ENCODE measurements at places on chromosomes 2 and 18. TPM values are rescaled to one million over a fixed set of nuclear protein-coding genes. Genes with fewer than 3 reads are reported as not detected.

- peaks cover 17% of the 10 kb centered on the region for H3K27me3 ChIP-seq
- no peak overlapping the region for H3K4me3 ChIP-seq
- H3K4me1 ChIP-seq, result peaks cover 9% of the 10 kb centered on the region
- no peak overlapping the region for H3K27ac ChIP-seq
- no peak for DNase-seq
- no peaks in the 10 kb centered on the region for H3K36me3 ChIP-seq
Observed at GRCh38 chr2:176561706-176562105, 292.5 kb downstream of the MTX2 start.

DNA sequence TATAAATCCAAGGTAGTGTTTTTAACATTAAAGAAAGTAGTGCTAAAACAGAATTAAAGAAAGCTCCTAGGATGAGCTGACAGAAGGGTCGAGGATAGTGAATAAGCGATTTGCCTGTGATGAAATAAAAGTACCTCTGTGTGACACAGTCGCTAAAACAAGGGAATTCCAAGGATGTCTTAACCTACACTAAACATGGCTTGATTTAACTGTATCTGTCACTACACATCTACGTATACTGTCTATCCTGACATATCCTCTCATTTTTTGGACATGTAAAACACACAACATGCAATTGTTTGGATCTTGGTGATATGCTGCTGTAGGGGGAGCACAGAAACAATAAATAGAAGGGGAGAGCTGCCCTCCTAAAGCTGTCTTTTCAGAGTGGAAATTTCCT, 580.8 kb upstream of the SLC8A1 start:
- no peaks in the 10 kb centered on the region for H3K27me3 ChIP-seq
- DNase-seq, result no peak
- H3K36me3 ChIP-seq, result no peaks in the 10 kb centered on the region
- H3K27ac ChIP-seq, result no peak overlapping the region
- no peaks in the 10 kb centered on the region for H3K4me1 ChIP-seq

DNA sequence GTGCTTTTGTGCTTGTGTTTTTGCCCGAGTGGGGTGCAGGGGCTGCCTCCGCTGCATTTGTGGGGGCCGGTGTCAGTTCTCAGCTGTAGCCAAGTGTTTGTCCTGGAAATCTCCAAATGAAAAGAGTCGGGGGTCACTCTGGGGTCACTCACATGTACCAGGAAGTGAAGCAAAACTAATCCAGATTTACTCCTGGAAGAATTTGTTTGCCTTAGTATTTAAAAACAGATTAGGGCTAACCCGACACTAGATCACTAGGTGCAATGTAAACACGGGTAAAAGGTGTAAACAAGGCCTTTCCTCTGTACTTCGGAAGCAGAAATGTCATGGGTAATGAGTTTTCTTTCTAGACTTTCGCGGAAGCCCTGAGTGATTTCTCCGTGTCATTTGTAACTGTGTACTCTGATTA, 50.3 kb downstream of the GBX2 start:
- peaks cover 41% of the 10 kb centered on the region for H3K27me3 ChIP-seq
- DNase-seq, result no peak
- H3K4me1 ChIP-seq, result peaks cover 27% of the 10 kb centered on the region
- peaks cover 8% of the 10 kb centered on the region for H3K36me3 ChIP-seq
- peak overlapping the region; percentile 30 for H3K4me3 ChIP-seq

The PSD4 gene
- total RNA-seq, result 30.7 TPM

DNA sequence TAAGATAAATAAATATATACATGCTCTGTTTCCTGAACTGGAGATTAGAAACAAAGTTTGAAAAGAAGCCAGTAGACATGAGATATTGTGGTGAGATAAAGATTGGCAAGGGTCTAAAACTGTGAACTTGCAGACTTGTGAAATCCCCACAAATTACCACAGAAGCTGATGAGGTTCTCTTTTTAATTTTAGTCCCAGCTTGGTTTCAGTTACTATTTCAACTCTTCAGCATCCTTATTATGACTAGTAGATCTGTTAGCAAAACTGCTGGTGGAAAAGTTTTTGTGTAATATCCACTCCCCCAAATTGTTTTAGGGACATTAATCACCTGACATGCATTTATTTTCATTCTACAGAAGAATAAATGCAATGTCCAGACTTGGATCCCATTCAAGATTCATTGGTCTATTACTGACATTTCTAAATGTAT, 20.8 kb downstream of the RASGRP3 start:
- no peak for DNase-seq
- no peaks in the 10 kb centered on the region for H3K36me3 ChIP-seq
- no peak overlapping the region for H3K4me3 ChIP-seq
- H3K4me1 ChIP-seq, result no peaks in the 10 kb centered on the region

- H3K27ac ChIP-seq, result no peak overlapping the region
- H3K36me3 ChIP-seq, result no peaks in the 10 kb centered on the region
Observed at GRCh38 chr2:220764171-220764570, 807.9 kb downstream of the EPHA4 start.

- H3K4me3 ChIP-seq, result no peak overlapping the region
- no peak overlapping the region for H3K27ac ChIP-seq
- H3K27me3 ChIP-seq, result no peaks in the 10 kb centered on the region
- no peaks in the 10 kb centered on the region for H3K36me3 ChIP-seq
- no peak for DNase-seq
Observed at GRCh38 chr2:86360776-86361175, 23.4 kb upstream of the REEP1 start.

The FSIP2 gene
- total RNA-seq, result 19.4 TPM

- no peaks in the 10 kb centered on the region for H3K4me1 ChIP-seq
- no peak overlapping the region for H3K27ac ChIP-seq
Observed at GRCh38 chr2:223101340-223102039, 49.5 kb downstream of the KCNE4 start.

- no peak for DNase-seq
- no peak overlapping the region for H3K27ac ChIP-seq
- no peaks in the 10 kb centered on the region for H3K36me3 ChIP-seq
- H3K4me3 ChIP-seq, result no peak overlapping the region
- peaks cover 3% of the 10 kb centered on the region for H3K27me3 ChIP-seq
Observed at GRCh38 chr18:61596296-61596695, 263.1 kb downstream of the CDH20 start.

The KLHL14 gene
- 7.8 TPM for total RNA-seq

The MAIP1 gene
- total RNA-seq, result 20.4 TPM

The CIB4 gene
- total RNA-seq, result not detected

GRCh38 chr2:216441308-216442010, 29.2 kb downstream of the SMARCAL1 start:
- peaks cover 22% of the 10 kb centered on the region for H3K36me3 ChIP-seq
- no peak overlapping the region for H3K4me3 ChIP-seq
- no peaks in the 10 kb centered on the region for H3K4me1 ChIP-seq
- H3K27me3 ChIP-seq, result no peaks in the 10 kb centered on the region
- DNase-seq, result no peak

DNA sequence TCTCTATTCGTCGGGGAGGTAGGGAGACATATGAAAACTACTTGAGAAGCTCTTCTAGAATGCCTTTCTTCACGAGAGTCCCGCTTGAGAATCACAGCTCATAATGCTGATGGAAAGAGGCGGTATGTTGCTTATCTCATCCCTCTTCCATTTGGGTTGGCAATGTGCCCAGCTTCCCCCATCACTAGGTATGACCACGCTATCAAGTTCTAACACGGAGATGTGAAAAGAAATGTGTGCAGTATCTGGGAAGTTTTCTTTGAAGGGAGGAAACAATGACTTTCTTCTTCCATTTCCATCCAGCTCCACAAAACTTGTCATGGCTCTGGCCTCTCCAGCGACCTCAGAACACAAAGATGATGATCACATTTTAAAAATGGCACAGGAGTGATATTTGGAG, 742.4 kb downstream of the DCDC2C start:
- H3K36me3 ChIP-seq, result no peaks in the 10 kb centered on the region
- H3K4me1 ChIP-seq, result peaks cover 5% of the 10 kb centered on the region
- H3K27me3 ChIP-seq, result no peaks in the 10 kb centered on the region
- no peak for DNase-seq
- H3K27ac ChIP-seq, result no peak overlapping the region

DNA sequence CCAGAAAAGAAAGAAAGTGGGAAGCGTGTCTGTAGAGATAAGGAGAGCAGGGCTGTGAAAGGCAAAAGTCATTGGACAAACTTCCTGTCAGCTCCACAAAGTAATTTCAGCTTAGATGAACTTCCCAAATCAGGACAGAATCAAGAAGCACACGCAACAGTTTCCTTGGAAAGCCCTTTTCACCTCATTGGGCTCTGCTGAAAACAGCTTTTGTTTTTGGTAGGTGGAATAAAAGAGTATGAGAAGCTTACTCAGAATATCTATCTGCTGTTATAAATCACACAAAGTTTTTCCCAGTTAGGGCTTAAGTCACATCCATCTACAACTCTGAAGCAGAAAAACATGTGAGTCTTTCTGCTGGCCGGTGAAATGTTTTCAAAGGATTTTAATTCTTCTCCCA, 42.4 kb upstream of the EFEMP1 start:
- peaks cover 7% of the 10 kb centered on the region for H3K27me3 ChIP-seq
- H3K4me3 ChIP-seq, result no peak overlapping the region
- H3K27ac ChIP-seq, result no peak overlapping the region
- peaks cover 16% of the 10 kb centered on the region for H3K4me1 ChIP-seq
- no peak for DNase-seq

- H3K36me3 ChIP-seq, result no peaks in the 10 kb centered on the region
- peak overlapping the region; percentile 42 for H3K4me3 ChIP-seq
- DNase-seq, result no peak
- peaks cover 78% of the 10 kb centered on the region for H3K27me3 ChIP-seq
- H3K27ac ChIP-seq, result no peak overlapping the region
Observed at GRCh38 chr2:162075689-162076132, 1.7 kb upstream of the DPP4 start.

DNA sequence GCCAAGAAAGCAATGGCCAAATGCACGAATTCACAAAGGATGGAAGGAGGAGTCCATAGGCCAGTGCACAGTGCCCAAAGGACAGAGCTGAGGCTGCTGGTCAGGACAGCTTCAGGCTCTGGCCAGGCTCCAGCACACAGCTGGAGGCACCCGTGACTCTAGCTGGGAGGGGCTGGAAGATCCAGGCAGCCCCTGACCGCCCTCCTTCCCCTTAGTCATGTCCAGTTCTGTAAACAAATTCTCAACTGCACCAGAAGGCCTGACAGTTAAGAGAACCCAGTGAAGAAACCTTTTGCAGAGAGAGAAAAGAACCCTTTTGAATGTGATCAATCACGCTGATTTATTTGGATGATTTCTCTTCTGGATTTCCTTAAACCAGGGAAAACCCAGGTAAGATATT, 7.7 kb upstream of the YWHAQ start:
- peaks cover 16% of the 10 kb centered on the region for H3K4me1 ChIP-seq
- peaks cover 14% of the 10 kb centered on the region for H3K27me3 ChIP-seq
- no peak overlapping the region for H3K4me3 ChIP-seq
- no peaks in the 10 kb centered on the region for H3K36me3 ChIP-seq
- no peak overlapping the region for H3K27ac ChIP-seq
- DNase-seq, result no peak

DNA sequence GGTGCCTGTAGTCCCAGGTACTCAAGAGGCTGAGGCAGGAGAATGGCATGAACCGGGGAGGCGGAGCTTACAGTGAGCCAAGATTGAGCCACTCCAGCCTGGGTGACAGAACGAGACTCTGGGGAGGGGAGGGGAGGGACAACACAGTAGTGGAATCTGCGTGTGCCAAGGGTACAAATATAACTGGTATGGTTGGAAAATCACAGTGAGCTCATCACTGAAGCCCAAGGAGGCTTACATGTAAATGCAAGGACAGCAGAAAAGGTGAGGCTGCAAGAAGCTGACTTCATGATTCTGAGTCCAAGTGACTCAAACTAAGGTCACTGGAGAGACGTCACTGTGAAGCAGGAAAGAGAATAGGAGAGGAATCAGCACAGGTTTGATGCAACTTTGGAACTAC, 9.2 kb downstream of the SEPTIN10 start:
- no peaks in the 10 kb centered on the region for H3K27me3 ChIP-seq
- H3K27ac ChIP-seq, result peak overlapping the region; percentile 62
- no peak overlapping the region for H3K4me3 ChIP-seq
- no peak for DNase-seq
- peaks cover 10% of the 10 kb centered on the region for H3K36me3 ChIP-seq
- H3K4me1 ChIP-seq, result peaks cover 17% of the 10 kb centered on the region

DNA sequence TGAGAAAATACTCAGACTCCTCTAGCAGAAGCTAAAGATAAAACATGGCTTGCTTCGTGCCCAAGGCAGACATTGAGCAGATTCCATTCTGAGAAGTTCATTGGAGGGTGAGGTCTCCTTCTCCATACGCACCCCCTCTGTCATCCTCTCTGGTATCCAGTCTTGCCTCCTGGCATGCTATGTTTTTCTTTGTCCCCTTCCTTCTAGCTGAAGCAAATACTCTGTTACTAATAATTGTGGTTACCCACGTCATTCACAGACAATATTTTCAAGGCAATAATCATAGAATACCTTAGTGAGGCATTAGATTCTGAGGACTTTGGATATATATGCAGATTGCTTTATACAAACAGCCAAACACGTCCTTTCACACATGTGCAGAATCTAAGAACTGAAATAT, 66.2 kb upstream of the KLF7 start:
- H3K36me3 ChIP-seq, result no peaks in the 10 kb centered on the region
- H3K4me1 ChIP-seq, result peaks cover 2% of the 10 kb centered on the region
- peaks cover 17% of the 10 kb centered on the region for H3K27me3 ChIP-seq
- DNase-seq, result no peak
- no peak overlapping the region for H3K27ac ChIP-seq
- H3K4me3 ChIP-seq, result no peak overlapping the region

DNA sequence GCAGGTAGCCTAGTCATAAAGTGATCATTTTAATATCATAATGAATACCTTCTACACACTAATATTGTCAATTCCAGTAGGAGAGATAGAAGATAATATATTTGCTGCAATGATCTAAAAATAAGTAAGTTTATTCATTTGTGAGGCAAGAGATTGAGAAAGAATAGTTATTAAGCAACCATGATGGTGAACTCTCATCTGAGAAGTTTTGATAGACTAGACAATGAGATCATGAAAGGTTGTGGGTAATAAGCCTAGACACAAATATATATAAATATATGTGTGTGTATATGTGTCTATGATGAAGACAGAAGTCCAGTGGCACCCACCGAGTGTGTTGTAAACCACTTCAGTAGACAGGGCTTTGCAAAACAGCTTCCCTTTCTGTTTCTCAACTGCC, 181.0 kb upstream of the CHST9 start:
- H3K27me3 ChIP-seq, result no peaks in the 10 kb centered on the region
- no peak for DNase-seq
- no peak overlapping the region for H3K27ac ChIP-seq
- H3K4me1 ChIP-seq, result peaks cover 3% of the 10 kb centered on the region
- H3K36me3 ChIP-seq, result no peaks in the 10 kb centered on the region
